IPS-NIHi11 (cell line): ENCODE measurements at places on chromosomes 13 and 19.

- no peak for DNase-seq
Measured at GRCh38 chr19:2618611-2619010, 83.9 kb downstream of the GNG7 start.

DNA sequence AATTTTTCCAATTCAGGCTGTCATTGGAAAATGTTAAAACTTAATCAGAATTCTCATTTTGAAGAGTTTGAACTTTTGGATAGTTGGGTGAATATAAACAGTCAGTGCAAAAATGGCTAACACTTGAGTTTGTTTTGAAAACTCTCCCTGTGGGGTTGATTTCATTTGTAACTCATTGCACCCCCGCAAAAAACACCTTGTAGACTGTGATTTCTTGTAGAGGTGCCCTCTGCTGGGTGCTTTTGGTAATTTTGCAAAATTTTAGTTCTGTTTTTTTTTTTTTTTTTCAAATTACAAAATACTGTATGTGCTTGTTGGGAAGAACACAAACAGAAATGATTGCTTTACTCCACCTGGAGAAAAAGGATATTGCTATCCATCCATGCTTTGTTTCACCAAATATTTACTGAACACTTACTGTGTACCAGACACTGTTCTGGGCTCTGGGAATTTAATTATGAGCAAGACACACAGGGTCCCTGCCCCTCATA is 28.2 kb upstream of the GPI start:
- no peak for DNase-seq

GRCh38 chr19:42158926-42159325 is 26.7 kb upstream of the POU2F2 start:
- DNase-seq: no peak

DNA sequence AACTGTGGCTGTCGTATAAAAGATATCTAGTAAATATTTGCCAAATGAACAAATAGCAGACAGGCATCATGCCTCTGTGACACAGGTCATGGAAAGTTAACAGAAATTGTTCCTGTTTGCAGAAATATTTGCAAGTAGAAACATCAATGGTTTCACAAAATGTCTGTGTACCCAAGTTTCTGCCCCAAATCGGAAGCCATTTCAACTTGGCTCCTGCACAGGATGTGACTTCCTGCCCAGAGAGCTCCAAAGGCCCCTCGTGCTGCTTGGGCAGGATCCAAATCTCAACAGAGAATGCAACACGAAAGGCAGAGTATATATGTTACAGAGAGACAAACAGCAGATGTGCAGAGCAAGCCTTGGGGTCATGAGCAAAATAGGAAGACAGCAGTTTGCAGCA is 95.5 kb upstream of the SERP2 start:
- DNase-seq: no peak

DNA sequence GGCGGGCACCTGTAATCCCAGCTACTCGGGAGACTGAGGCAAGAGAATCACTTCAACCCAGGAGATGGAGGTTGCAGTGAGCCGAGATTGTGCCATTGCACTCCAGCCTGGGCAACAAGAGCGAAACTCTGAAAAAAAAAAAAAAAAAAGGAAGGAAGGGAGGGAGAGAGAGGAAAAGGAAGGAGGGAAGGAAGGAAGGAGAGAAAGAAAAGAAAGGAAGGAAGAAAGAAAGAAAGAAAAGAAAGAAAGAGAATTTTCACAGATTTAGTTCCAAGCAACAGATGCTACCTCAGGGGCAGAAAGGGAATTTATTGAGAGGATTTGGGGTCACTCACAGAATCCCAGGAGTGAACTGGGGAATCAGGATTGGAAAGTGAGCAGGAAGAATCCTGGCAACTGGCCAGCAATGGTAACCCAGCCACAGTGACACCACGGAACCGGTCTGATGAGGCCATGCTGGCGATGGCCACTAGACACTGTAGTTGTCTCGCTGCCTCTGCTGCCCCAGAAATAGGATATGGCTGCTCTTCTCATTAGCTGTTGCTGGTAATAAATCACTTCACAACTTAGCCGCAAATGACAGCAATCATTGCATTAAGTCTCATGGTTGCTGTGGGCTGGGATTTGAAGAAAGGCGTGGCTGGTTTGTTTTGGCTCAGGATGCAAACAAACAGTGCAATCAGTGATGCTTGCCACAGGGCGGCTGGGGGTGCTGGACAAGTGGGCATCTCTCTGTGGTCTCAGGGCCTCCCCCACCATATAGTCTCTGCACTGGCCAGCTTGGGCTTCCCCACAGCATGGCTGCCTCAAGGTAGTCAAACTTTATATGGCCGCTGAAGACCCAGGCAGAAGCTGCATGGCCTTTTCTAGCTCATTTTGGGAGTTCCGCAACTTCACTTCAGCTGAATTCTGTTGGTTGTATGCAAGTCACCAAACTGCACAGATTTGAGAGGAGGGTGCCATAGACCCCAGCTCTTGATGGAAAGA is 5.2 kb upstream of the BCAM start:
- DNase-seq: peak; percentile 24

DNA sequence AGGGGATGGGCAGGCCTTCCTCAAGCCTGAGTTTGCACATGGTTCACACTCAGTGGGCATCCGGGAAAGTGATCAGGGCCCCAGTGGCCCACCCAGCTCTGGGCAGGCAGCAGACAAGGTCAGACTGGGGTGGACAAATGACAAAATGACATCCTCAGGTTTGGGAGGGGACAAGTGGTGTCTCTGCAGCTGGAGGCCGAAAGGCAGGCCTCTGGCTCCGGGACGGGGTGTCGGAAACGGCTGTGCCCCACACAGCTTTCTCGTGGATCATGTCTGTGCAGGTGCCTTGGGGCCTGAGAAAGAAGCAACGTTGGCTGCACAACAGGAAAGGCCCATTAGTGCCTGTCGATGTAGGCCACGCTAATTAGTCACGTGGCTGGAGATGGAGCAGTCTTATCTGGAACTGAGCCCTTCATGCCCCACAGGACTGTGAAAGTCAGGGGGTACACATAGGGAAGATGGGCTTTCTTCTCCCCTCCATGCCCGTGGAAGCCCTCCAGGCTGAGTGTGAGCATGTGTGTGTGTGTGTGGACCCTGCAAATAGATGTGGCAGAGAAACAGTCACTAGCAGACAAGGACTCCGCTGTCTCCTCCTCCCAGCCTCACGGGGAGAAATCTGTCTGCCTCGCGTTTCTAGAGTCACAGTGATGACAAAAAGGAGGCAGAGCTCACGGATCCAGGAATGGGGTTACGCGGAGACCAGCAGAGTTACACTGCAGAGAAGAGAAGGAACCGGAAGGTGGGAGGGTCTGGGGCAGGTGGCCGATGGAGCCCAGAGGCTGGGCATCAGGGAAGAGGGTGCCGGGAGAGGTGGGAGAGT is 44.2 kb downstream of the CHST8 start:
- no peak for DNase-seq

DNA sequence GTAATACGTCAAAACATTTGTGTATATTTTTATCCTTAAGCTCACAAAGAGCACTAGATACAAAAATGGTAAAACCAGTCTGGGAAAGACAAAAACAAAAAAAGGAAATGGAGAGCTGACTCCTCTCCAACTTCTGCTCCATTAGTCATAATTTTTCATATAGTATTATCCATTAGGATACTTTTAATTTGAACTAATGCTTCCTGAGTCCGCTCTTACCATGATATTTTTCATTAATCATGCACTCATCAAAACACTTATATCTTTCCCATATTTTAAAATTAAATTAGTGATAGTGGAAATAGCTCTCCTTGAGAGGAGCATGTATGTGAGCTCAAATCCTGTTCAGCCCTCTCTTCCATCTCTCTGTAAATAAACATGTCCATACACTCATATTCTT is 1093.0 kb upstream of the MIR17HG start:
- no peak for DNase-seq

GRCh38 chr13:50106559-50106958 is 91.3 kb downstream of the KCNRG start:
- no peak for DNase-seq

GRCh38 chr19:49790866-49791265 is 22.2 kb downstream of the FUZ start:
- no peak for DNase-seq

DNA sequence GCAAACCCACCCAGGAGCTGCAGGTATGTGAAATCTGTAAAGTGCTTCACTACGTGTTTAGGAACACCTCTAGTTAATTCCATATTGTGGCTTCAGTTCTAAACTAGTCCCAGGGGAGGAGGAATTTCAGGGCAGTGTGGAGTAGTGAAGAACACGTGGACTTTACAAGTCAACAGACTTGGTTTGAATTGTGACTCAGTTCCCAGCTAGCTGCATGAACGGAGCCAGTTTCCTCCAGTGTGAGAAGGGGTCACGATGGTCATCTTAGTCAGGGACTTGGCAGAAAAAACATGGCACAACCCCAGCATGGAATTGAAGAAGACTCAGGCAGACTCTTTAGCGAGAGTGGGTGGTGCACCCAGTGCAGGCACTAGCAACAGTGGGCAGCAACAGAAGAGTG is 175.7 kb upstream of the UBL3 start:
- DNase-seq: no peak

DNA sequence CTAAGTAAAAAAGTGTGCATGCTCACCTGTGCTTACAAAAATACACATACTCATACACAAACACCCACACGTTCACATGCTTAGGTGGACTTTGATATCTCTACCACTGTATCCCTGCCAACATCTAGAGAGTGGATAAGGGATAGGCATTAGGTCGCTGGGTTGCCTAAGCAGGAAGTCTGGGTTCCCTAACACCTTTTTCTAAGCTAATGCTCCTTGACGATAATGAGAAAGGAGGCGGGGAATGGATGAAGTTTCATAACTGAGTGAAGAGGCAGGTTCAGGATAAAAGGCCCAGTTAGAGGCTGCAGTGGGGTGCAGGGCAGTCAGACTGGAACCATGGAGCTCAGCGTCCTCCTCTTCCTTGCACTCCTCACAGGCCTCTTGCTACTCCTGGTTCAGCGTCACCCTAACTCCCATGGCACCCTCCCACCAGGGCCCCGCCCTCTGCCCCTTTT is 41.9 kb upstream of the CYP2A7 start:
- DNase-seq: no peak

GRCh38 chr19:44356383-44357111 is at the start of gene ZNF112:
Gene ZNF112, minus strand, starts transcription at chr19:44356680. Its CDS starts 16,141 bp downstream, at chr19:44340539.
- peak; percentile 81 for DNase-seq

- DNase-seq: no peak
Measured at GRCh38 chr13:83753912-83754624, 128.2 kb downstream of the SLITRK1 start.

GRCh38 chr19:47253970-47254369 is 2.4 kb upstream of the CCDC9 start:
- DNase-seq: no peak

GRCh38 chr13:72469906-72470305 is 257.5 kb downstream of the MZT1 start:
- DNase-seq: no peak

DNA sequence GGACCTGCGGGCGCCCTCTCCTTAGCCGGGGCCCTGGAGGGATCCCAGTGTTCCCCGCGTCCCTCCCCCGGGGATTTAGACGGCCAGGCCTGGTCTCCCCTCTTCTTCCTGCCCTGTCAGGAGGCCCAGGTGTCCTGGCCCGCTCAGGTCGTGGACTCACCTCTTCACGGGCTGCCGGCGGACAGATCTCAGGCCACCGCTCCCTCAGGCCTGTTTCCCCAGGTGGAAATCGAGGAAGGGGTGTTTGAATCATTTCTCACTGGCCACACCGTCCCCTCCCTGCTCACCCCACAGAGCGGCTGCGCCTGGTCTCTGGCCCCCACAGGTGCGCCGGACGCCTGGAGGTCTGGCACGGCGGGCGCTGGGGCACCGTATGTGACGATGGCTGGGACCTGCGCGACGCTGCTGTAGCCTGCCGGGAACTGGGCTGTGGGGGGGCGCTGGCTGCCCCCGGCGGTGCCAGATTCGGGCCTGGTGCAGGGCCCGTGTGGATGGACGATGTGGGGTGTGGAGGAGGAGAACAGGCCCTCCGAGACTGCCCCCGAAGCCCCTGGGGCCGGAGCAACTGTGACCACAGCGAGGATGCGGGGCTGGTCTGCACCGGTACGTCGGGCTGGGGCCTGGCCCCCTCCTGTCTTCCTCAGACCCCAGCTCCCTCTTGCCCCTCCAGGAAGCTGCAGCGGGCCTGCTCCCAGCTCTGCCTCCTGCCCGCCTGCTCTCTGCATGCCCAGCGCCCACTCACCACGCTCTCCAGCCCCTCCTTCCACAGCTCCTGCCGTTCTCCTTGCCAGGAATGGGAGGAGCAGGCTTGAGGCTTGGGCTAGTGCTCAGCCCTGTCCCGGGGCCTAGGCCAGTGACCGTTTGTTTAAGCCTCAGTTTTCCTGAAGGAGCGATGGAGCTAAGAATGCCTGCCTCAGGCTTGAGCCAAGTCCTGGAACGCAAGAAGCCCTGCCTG is 2.5 kb downstream of the SSC5D start:
- DNase-seq: peak; percentile 15

DNA sequence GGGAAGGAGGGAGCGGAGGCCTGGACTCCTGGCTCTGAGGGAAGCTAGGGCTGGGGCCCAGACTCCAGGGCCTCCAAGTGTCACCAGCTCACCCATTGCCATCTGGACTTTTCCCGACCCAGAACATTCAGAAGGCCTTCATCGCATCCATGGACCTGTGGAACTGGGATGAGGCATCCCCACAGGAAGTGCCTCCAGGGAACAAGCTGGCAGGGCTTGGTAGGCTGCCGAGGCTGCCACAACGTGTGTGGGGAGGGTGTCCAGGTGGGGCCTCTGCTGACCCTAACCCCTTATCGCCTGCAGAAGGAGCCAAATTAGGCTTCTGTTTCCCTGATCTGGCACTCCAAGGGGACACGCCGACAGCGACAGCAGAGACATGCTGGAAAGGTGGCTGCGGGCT is 767 bp downstream of the ETV2 start:
- DNase-seq: no peak

DNA sequence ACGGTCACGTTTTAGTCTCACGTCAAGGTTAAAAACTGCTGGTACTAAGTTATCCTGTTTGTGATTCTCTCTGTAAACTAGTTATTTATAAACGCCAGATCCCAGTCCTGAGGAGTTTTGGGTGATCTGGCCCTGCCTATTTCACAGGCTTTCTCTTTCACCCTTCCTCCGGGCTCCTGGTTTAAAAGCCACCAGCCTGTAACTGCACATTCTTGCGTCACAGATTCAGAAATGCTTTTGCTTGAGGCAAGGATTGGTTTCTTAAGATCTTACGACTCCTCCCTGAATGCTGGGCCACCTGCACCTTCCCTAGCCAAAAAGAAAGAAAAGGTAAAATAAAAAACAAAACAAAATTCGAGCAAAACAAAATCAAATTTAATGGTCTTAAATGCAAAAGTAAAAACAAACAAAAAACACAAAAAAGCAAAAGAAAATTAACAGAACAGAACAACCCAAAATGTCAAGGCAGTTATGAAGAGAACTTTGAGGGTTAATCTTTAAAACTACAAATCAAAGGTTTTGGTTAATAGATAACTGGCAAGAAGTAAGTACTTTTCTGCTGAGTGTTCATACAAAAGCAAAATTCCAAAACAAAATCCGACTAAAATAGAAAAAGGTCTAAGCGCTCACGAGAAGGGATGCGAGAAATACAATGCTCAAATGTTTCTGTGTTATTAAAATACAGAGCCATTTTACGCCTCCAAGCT is 18.6 kb upstream of the TIMM44 start:
- DNase-seq: no peak
